ENCODE measurements at places on chromosomes 11 and 22.

DNA sequence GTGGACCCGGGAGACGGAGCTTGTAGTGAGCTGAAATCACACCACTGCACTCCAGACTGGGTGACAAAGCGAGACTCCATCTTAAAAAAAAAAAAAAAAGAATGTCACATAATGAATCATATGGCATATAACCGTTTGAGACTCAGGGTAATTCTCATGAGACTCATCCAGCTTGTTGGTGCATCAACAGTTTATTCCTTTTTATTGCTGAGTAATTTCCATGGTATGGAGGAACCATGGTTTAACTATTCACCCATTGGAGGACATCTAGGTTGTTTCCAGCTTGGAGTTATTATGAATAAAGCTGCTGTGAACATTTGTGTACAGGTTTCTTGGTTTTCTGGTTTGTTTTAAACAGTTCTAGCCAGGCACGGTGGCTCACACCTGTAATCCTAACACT, 25.3 kb downstream of the PPARA start:
- DNase-seq, result no peak

DNA sequence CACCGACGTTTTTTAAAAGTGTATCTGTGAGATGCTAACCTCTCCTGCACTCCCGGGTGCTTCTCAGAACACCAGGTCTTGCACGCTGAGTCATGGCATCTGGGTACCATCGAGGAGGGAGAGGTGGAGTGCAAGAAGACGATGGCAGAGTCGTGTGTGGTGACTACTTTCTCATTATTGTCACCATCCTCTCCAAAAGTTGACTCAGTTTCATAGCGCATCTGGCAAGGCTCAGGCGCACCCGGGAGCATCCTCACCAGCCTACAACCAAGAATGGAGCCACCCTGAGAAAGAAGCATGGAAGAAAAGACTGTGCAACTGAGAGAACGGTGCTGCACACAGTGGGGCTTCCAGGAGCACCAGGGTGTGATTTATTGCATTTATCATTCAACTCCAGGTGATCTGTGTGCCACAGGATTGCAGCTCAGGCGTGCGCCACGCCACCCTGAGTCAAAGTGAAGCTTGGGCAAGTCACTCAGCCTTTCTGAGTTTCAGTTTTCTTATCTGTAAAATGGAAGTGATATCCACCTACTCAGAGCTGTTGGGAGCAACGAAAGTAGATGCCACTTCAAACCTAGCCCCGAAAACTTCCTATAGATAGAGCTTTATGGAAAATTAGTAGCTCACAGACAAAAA, 65.4 kb downstream of the LINC01488 start:
- no peak for DNase-seq

DNA sequence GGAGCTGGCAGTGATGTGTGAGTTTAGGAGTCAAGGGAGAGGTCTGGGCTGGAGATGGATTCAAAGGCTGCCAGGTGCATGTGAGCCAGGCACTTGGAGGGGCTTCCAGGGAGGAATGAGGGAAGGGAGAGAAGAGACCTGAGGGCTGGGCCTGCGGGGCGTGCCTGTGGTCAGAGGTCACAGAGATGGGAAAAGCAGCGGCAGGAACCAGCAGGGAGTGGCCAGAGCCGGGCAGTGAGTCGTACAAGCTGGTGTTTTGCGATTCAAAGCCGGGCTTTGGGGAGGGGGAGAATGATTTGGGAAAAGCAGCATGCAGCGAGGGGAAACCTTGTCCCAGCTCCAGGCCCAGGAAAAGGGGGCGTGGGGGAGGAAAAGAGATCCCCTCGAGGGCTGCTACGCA, 96.9 kb upstream of the RTL6 start:
- DNase-seq, result peak; percentile 77

DNA sequence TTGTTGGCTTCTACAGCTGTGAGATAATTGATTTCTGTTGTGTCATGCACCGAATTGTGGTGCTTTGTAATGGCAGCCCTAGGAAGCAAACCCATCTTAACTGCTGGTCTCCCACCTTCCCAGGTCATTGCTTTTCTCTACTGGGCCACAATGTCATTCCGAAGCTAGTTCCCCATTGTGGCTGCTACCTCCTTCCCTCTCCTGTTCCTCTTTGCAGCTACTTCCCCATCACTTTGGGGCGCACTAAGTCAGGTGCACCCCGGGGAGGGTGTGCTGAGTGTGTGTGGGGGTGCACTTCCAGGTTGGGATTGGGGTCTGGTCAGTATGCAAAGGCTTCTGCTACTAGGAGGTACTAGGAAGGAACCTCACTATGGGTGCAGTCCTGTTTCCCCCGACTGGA, 109.3 kb downstream of the ST3GAL4 start:
- no peak for DNase-seq

DNA sequence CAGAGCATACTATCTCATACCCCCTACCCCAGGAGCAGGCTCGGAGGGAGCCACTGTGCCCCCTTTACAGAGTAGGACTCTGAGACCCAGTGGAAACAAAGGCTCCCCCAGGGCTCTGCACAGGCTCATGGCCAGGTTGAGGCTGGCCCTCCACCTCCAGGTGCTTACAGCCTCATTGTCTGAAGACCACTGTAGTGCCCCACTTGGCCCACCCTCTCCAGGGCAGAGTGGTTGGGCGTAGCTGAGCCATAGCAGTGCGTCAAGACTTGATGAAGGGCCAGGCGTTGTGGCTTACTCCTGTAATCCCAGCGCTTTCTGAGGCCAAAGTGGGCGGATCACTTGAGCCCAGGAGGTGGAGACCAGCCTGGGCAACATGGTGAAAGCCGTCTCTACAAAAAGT, 1.7 kb downstream of the ANKRD13D start:
- DNase-seq, result no peak

GRCh38 chr11:114246321-114247069, 49.7 kb upstream of the NNMT start:
- no peak for DNase-seq

DNA sequence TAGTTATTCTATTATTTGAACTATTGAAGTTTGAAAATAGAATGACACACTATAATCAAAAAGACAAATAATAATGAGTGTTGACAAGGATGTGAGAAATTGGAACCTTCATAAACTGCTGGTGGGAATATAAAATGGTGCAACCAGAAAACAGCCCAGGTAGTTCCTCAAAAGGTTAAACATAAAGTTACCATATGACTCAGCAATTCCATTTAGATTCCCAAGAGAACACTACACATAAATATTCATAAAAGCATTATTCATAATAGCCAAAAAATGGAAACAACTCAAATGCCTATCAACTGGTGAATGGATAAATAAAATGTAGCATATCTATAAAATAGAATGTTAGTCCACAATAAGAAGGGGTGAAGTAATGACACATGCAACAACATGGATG, 21.7 kb downstream of the CCDC73 start:
- no peak for DNase-seq

DNA sequence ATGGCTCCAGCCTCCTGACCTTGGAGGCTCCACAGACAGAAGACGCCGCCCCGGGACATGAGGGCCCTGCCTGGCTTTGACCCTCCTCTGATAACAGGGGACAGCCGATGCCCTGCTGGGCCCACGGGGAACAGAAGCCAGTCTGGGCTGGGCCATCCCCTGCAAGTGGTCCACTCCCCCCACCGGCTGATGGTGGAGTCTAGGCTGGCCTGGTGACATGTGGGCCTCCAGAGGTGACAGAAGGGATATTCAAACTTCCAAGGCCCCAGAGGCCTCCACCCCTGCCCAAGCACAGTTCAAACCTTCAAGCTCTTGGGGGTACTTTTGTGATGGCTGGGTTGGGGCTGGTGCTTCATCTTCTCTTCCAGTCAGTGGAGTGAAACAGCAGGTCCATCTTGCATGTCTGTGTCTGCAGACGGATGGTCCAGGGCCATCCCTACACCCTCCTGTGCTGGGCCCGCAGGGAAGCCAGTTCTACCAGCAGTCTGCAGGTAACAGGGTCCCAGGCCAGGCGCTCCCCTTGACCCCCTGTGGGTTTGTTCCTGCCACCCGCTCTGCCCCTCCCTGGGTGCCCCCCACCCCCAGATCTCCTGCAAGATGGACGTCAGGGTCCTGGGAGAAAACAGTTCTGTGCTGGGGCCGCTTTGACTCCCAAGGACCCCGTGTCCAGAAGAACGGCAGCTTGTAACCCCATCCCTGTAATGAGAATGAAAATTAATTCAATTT, 929.9 kb downstream of the BRD1 start:
- no peak for DNase-seq

DNA sequence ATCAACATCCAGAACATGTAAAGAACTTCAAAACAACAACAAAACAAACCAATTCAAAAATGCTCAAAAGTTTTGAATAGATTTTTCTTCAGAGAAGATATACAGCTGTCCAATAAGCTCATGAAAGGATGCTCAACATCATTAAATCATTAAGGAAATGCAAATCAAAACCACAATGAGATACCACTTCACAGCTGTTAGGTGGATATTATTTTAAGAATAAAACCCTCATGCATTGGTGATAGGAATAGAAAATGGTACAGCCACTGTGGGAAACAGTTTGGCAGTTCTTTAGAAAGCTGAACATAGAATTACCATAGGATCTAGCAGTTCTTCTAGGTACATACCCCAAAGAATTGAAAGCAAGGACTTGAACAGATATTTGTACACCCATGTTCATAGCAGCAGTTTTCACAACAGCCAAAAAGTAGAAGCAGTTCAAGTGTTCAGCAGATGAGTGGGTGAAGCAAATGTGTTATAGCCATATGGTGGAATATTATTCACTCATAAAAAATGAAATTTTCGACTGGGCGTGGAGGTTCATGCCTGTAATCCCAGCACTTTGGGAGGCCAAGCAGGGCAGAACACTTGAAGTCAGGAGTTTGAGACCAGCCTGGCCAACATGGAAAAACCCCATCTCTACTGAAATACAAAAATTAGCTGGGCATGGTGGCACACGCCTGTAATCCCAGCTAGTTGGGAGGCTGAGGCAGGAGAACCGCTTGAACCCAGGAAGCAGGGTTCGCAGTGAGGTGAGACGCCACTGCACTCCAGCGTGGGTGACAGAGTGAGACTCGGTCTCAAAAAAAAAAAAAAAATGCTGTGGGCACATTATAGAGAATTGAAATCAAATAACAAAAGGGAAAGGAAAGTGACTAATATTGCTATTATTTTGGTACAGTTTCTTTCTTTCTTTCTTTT, 42.9 kb downstream of the CBL start:
- no peak for DNase-seq

DNA sequence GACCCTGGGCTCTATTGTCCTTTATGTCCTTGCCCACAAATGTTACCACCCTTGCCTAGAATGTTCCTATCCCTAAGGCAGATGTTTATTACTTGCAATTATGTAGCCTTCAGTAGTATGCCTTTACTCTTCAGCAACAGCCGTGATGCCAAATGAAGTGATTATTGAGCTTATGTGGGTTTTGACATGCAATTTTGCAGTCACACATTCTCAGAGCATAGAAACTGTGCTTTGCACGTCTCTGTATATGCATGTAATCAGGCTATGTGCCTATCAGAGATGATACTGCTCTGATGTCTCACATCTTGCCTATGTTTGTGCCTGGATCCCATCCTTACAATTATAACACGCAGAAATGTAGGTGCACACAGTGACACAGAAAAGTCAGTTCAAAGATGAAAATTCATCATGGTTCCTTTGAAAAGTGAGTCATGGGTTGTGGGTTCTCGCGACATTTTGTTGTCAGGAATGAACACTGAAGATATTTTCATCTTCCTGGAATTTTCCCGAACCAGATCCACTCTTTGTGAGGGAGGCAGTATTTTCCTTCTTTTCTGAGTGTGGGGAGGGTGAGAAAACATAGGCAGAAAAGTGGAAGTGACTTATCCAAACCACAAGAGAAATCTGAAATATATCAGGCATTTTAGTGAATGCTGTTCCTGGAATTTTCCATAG, 81.1 kb downstream of the BMAL1 start:
- no peak for DNase-seq

- no peak for DNase-seq
Measured at GRCh38 chr11:33687733-33688479, 12.7 kb downstream of the C11orf91 start.

DNA sequence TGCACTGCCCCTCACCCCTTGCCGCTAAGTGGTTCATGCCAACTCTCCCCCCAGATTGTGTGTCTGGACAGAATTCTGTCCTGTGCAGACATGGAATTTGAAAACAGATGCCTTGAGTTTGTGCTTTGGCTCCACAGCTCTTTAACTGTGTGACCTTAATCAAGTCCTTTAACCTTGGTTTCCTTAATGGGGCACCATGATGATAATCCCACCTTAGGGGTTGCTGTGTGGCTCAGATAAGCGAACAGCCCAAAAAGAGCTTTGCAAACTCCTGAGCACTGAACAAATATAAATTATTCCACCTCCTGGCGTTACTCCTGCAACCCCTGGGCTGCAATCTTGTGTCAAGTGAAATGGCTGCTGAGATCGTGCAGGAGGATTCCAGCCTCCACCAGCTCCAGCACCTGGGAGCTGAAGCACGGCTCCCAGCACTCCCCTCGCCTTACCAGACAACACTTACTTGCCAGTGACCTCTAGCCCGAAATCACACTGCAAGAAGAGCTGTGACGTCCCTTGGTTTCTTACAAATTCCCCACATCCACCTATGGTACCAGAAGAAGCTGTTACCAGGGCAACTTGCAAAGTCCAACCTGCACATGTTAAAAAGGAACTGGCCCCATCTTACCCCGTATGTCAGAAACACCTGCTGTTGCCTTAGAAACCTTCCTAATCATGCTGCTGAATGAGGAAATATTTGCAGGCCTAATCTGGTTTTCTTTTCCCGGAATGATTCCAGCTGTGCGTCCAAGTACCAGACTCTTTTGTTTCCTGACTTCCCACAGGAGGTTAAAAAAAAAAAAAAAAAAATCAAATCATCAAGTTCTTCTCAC, 13.2 kb downstream of the VPS37C start:
- no peak for DNase-seq

GRCh38 chr22:44701824-44702478, at the start of gene PRR5:
PRR5 (plus strand) TSS chr22:44702204; CDS start chr22:44702475, 271 bp downstream.
- DNase-seq, result peak; percentile 86

- no peak for DNase-seq
Measured at GRCh38 chr22:48320683-48321451, 1506.8 kb downstream of the BRD1 start.

- no peak for DNase-seq
Measured at GRCh38 chr11:64746486-64746885, 2.5 kb upstream of the RASGRP2 start.

DNA sequence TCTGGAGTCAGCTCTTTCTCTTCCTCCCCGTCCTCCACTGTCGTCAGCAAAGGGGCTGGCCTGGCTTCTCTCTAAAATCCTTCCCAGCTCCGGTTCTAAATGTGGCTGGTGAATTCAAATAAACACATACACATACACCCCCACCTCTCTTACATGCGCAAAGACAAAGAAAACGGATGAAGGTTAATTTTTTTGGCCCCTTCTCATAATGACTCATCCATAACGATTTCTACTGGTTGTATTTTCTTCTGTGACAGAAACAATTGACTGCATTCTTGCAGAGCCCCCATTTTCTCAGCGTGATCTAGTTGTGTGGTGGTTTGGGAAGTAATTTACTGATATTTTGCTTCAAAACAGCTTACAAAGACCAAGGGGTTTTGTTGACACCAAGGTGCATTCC, 130.0 kb upstream of the NTM start:
- DNase-seq, result no peak

- no peak for DNase-seq
Measured at GRCh38 chr22:35172442-35172841, 84.9 kb upstream of the HMGXB4 start.

- DNase-seq, result no peak
Measured at GRCh38 chr11:13026722-13027121, 17.6 kb downstream of the RASSF10 start.

- DNase-seq, result peak; percentile 39
Measured at GRCh38 chr22:29155966-29156365, 49.7 kb upstream of the EMID1 start.

GRCh38 chr11:68116126-68116525, 5.1 kb downstream of the CHKA start:
- DNase-seq, result no peak

All from ecto neural progenitor cell (in vitro differentiated cells).